SK-N-SH treated with all-trans-retinoic acid at 6 μM for 48 hours (cell line): ENCODE measurements at places on chromosomes 12 and 14.
A peak's percentile ranks its signal among the peaks of the same experiment; 100 is the strongest.

DNA sequence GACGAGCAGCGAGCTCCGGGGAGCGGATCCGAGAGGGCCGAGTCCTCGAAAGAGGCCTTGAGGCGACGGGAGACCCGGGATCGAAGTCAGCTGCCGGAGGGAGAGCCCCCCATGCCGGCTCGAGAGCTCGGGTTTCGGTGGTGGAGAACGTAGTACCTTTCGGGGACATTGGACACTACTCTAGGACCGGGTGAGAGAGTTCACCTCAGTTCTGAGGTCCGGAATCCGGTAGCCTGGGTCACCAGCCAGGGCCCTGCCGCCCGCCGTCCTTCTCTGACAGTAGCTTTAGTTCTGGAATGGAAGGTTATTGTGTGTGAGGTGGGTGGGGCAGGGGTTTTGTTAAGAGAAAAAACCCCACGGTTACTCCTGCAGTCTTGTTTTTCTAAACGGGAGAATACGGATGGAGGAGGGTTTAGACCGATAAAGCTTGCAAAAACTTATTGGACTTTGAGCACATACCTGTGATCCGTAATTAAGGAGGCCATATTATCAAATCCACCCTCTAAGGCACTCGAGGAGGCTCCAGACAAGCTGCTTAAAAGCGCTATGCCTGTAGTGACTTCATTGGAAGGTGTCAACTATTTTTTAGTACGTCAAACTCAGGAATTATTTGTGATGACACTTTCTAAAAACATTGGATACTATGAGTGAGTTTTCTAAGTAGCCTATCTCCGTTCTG lies 765 bp downstream of the SCYL2 start:
- peak; percentile 37 for ATAC-seq

GRCh38 chr14:100122481-100123223 lies 36.8 kb downstream of the DEGS2 start:
- no peak for ATAC-seq

DNA sequence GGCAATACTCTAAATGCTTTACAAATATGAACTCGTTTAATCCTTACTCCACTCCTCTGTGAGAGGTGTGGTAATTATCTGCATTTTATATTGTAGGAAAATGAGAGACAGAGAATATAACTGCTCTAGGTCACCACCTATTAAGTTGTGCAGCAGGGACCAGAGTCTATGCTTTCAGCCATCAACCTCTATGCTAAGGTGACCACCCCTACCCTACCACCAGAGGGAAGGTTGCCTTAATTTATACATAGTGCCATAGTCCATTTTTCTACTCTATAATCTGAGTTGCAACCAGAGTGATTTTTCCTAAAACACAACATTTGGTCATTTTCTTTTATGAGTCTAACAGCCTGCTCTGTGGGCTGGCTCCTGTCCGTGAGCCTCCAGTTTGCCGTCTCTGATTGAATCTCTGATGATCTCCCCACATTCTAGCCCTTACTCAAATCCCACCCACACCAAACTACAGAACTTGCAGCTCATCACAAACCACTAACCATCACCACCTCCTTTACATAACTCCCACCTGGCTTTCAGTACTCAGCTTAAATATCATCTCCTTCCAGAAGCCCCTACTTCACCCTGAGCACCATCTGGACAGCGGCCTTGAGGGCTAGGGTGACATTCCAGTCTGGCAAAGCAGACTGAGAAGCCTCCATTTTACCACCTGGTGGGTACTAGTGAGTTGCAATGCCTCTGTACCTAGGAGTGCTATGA lies 126.6 kb downstream of the PPM1H start:
- ATAC-seq = no peak

DNA sequence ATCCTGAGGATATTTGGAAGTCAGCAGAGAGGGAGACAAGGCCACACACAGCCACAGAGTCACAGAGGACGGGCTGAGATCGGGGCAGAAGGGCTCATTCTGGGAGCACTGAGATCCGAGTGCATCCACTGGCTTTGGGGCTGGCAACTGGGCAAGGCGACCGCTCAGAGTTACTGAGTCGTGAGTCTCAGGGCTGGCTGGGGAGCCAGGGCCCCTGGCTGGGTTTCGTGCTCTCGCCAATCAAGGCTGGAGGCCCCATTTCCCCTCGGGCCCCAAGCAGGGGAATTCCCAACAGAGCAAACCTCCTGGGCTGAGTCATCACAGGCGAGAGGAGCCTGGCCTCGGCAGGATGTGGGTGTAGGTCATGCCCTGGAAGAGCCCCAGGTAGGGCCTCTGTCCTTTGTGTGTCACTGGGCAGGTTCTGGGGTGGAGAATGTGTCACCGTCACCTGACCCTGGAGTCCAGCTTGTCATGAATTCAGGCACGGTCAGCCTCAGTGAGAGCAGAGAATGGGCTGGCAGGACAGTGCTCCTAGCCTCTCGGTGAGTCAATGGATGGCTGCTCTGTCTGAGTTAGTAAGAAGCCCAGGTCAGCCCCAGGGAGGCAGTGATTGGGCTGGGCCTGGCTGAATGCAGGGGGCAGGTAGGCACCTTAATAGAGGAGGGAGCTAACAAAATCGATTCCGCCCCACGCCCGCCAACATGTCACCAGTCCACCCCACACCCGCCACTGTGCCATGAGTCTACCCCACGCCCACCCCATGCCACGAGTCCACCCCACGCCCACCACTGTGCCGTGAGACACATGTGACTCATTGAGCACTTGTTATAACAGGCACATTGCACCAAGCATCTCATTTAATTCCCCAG lies 16.9 kb downstream of the ASB2 start:
- peak; percentile 91 for ATAC-seq

DNA sequence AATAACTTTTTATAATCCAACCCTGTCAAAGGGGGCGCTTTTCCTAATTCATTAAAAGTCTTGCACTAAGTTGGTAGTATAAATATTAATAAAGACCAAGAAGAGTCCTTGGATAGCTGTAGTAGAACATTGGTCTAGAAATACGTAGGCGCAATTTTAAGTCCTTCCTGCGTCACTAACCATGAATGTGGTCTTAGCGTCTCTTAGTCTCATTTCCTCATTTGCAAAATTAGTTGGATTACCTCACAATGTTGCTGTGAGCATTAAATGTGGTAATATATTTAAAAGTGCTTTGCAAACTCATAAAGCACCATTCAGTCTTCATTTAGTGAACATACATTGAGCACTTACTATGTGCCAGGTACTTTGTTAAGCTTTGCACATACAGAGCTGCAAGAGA lies 149.7 kb downstream of the AEBP2 start:
- ATAC-seq = no peak

DNA sequence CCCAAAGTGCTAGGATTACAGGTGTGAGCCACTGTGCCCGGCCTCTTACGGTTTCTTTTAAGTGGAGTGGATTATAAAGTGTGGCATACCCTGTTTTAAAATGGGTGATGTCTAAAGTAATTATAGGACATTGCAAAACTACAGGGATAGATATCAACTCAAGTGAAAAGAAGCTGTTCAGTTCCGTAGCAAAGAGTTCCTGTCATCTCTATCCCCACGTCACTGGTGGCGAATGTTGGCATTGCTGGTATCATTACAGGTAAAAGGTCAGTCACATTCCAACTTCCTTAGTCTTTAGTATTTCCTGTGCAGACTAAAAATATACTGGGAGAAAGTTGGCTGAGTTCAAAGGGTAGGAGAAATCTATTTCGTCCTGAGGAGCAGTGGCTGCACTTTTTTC lies 95.6 kb upstream of the SLC38A2 start:
- ATAC-seq = peak; percentile 28; the same call in 2 of the 3 replicates

DNA sequence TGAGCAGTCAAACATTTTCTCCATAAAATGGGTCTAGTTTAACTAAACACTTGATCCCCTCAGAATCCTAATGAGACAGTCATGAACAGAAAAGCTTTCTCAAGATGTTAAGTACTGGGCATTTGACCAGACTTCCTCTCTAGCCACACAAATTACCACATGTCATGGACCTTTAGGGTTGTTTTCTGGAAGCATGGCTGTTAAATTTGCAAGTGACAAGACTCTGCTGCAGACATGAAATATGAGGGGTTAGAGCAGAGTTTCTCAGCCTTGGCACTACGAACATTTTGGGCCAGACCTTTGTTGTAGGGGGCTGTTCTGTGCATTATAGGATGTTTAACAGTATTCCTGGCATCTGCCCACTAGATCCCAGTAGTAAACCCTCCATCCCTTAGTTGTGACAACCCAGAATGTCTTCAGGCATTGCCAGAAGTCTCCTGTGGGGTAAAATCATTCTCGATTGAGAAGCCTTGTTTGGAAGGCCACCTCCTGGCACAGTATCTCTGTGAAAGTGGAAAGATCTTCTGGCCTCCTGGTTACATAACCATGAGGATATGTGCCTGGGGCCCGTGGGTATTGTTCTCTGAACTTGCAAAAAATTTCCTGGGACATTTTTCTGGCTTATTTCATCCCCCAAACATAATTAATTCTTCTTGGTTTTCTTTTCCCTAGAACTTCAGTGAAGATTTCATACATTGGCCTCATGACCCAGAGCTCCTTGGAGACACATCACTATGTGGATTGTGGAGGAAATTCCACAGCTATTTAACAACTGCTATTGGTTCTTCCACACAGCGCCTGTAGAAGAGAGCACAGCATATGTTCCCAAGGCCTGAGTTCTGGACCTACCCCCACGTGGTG lies 4.3 kb downstream of the TMEM106C start:
- ATAC-seq = no peak

GRCh38 chr14:85463512-85463911 lies 66.4 kb upstream of the FLRT2 start:
- ATAC-seq = no peak

GRCh38 chr12:102498471-102498870 lies 18.1 kb upstream of the IGF1 start:
- no peak for ATAC-seq

- ATAC-seq = no peak
These were observed 609.3 kb downstream of the DIO2 start for GRCh38 chr14:79602045-79602444.

GRCh38 chr12:15407025-15407424 lies 84.7 kb downstream of the PTPRO start:
- no peak for ATAC-seq

DNA sequence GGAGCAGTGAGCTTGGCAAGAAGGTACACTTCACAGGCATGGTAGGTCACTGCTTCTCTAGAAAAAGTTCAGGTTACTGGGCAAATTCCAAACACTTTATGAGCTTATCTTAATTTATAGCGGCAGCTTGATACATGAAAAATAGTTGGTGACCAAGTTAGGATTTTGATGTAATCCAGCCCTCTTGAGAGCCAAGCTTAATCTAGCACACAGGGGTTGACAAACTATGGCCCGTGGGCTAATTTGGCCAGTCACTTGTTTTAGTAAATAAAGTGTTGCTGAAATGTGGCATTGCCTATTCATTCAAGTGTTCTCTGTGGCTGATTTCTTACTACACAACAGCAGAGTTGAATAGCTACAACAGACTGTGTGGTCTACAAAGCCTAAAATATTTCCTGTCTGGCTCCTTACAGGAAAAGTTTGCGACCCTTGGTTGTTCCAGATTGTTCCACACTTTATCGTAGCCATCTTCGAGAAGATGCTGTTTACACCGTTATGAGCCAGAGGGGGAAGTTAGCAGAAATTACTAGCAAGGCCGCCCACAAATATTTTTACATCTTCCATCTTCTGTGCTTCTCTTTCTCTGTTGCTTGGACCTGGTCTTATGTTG lies 120.9 kb downstream of the DAAM1 start:
- peak; percentile 29; the same call in 2 of the 3 replicates for ATAC-seq

- ATAC-seq = no peak
These were observed 110.5 kb upstream of the CLEC14A start for GRCh38 chr14:38366374-38366773.

- peak; percentile 73 for ATAC-seq
These were observed 110.0 kb downstream of the CCDC60 start for GRCh38 chr12:119444462-119445044.

GRCh38 chr14:103434868-103435442 lies 49.7 kb downstream of the MARK3 start:
- ATAC-seq = no peak

DNA sequence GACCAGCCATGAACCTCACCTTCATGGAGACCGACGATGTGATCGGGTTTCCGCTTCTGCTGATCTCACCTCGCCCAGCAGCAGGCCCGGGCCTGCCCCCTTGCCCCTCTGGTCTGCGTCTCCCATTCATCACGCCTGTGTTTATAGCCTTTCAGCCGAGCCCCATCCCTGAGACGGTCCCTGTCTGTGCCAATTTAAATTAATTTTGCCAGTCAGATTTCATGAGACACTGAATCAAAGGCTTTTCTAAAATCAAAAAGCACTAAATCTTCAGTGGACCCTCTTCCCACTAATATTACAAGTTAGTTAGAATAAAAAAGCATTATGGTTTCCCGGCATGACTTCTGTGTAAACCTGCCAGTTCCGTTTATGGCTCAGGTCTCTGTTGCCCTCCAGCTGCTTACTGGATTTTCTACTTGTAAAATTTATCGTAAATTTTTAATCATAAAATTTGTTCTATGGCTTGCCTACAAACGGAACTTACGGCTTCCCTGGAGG lies 155.9 kb downstream of the ESRRB start:
- ATAC-seq = no peak

DNA sequence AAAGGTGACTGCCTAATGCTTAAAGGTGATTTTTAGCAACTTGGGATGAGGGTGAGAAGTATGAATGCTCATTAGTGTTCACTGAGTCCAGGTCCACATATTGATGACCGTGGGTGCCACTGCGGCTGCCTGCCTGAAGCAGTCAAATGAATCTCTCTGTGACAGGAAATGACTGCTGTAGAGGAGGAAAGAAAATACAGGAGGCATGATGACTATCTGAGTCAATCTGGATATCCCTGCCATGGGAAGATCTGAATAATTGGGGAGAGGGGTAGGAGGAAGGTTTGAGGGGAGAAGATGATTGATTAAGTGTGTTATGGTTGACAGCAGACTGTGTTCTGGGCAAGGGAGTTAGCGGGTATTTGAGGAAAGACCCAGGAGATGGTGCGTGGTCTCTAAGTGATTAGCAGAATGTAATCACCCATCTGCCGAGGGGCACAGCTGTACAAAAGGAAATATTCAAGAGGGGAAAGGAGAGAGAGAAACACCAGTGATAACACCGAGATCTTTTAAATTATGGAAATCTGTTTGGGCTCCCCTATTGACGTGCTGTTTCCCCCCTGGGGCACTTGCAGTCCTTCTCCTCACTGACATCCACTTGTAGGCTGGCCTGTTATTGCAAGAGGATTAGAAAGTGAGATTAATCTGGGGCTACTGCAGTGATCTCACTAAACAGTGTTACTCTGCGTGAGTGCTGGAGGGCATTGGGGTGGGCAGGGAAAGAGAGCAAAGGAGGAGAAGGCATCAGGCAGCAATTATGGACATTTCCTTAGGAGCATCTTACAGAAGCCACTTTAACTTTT lies 97.7 kb downstream of the AKAP6 start:
- peak; percentile 75 for ATAC-seq

GRCh38 chr12:837548-837947 lies 85.2 kb downstream of the WNK1 start:
- ATAC-seq = no peak

DNA sequence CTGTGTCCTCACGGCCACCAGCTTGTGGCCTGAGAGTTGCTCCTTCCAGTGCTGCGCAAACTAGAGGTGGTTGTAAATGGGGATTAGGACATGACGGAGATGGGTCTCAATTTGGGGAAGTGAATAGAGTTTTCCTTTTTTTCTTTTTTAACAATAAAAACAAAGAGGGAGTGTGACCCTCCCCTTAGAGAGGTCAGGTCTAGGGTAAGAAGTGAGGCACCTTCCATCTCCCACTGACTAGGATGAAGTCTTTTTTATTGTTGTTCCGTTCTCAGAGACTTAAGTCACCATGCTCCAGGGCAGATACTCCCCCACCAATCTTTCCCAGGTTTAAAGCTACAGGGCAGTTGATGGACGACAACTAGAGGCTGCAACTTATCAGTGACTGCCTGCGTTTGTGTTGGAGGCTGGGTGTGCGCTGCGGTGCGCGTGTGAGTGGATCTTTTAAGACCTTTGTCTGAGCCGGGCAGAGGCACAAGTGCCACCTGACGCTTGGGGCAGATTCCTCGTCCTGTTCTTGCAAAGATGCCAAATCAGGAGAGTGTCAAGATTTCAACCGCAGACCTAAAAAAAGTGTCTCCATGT lies 2.1 kb upstream of the GSC start:
- no peak for ATAC-seq
